ENCODE measurements at places on chromosomes 5 and 9.

GRCh38 chr9:92962846-92963245 lies 15.5 kb downstream of the FGD3 start:
- DNase-seq, result no peak

DNA sequence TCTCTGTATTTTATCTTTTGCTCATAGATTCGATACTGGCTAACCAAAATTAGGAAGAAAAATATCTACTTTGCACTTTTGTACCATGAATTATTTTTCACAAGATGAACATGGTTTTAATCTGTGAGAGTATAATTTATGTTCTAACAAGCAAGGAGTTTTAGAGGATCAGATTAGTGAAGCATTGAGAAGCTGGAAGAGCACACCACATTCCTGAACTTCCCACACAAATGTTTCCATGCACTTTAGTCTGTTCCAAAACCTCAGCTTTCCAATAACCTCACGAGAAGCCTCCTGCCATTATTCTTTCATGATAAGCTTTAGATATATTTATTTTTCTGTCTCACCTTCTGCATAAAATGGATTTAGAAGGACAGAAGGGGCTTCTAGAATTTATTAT lies 98.7 kb upstream of the MPDZ start:
- no peak for DNase-seq

DNA sequence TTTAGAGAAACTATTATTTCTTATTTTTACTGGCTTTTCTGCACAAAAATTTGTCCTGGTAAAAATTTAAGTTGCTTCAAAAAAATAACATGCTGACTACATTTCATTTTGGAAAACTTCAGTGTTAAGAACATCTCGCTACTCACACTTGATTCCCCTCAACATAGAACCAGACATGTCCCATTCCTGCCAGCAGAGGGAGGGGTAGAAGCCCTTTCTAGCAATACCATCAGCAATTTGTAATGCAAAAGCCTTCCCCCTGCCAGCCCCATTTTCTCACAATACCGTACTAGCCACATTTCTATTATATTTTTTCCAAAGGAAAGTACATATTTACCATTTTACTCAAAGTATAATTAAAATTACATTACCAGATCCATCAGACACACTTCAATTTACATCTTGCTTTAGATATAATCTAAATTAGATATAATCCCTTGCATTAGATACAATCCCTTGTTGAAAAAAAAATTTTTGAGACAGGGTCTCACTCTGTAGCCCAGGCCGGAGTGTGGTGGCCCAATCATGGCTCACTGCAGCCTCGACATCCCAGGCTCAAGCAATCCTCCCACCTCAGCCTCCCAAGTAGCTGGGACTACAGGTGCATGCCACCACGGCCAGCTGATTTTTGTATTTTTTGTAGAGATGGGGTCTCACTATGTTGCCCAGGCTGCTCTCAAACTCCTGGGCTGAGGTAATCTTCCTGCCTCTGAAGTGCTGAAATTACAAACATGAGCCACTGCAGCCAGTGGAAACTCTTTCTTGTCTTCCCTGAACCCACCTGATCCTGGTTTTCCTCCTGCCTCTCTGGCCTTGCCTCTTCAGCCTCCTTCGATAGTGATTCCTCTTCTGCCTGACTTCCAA lies 39.6 kb upstream of the IDNK start:
- DNase-seq, result no peak

- DNase-seq, result no peak
Measured at GRCh38 chr5:147055089-147055826, 176.7 kb upstream of the PPP2R2B start.

GRCh38 chr5:114782869-114783268 lies 386.8 kb downstream of the TRIM36 start:
- DNase-seq, result no peak

GRCh38 chr5:175707751-175708375 lies 50.0 kb downstream of the HRH2 start:
- no peak for DNase-seq

GRCh38 chr9:105859428-105860091 lies 165.2 kb downstream of the TMEM38B start:
- no peak for DNase-seq
